ENCODE measurements at places on chromosomes 7 and 10.

DNA sequence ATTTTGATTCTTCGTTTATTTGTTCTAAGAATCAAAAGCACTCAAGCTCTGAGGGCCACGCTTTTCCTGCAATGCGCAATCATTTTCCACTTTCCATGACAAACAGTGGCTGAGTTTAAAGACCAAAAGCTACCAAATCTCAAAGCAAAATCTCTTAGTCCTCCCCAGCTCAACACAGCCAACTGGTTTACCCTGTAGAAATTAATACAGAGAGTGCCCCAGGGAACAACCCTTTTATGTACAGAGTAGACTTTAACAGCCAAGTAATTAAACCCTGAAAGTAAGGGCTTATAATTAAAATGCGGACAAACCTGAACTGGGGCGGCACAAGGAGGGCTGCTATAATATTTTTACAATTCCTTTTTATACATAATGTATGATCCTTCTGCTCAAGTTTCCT lies 53.2 kb downstream of the FAM53B start:
- ATAC-seq = no peak

GRCh38 chr10:3746634-3747033 lies 38.4 kb downstream of the KLF6 start:
- no peak for ATAC-seq

GRCh38 chr7:105402221-105403095 lies 13.7 kb upstream of the SRPK2 start:
- ATAC-seq = no peak

DNA sequence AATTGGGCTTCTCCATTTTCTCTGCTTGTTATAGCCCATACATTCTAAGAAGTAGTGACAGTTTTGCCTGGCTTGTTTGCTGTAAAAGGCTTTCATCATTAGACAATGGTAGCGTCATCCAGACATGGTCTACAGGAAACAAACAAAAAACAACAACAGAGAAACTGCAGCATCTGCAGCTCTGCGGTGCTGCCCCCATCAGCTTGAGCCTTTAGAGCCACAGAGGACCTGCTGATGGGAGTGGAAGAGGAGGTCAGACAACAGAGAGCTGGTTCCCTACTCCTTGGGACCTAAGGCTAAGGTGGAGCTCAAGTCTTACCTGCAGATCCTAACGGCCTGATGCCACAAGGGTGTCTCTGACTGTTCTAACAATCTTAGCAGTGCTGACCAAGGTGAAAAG lies 3.1 kb downstream of the INA start:
- ATAC-seq = no peak

GRCh38 chr7:42575171-42575570 lies 336.7 kb downstream of the C7orf25 start:
- ATAC-seq = no peak

GRCh38 chr10:97781618-97782331 lies 10.0 kb upstream of the SFRP5 start:
- ATAC-seq = peak; percentile 31

DNA sequence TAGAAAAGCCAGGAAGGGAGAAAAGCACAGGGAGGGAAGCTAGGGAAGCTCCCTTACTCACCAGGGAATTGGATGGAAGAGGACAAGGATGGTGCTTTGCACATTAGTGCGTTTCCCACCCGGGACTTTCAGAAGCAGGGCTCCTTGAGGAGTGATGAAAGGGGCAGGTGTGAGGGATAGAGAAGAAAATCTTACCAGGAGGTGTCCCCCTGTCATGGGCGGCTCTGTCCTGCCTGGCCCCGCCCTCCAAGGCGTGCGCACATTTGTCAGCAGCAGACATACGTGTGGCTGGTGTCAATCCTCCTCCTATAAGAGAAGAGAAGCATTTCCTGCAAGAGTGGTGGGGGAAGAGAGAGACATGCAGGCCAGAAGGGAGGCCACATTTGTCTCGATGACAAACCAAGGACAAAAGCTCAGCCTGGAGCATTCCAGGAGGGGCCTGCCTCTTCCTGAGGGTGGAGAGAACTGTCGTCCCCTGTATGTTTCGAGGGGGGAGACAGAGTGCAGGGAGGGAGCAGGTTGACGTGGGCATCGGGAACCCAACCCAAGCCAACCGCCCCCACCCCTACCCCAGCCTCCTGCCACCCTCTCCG lies 47.4 kb upstream of the COMTD1 start:
- ATAC-seq = no peak

DNA sequence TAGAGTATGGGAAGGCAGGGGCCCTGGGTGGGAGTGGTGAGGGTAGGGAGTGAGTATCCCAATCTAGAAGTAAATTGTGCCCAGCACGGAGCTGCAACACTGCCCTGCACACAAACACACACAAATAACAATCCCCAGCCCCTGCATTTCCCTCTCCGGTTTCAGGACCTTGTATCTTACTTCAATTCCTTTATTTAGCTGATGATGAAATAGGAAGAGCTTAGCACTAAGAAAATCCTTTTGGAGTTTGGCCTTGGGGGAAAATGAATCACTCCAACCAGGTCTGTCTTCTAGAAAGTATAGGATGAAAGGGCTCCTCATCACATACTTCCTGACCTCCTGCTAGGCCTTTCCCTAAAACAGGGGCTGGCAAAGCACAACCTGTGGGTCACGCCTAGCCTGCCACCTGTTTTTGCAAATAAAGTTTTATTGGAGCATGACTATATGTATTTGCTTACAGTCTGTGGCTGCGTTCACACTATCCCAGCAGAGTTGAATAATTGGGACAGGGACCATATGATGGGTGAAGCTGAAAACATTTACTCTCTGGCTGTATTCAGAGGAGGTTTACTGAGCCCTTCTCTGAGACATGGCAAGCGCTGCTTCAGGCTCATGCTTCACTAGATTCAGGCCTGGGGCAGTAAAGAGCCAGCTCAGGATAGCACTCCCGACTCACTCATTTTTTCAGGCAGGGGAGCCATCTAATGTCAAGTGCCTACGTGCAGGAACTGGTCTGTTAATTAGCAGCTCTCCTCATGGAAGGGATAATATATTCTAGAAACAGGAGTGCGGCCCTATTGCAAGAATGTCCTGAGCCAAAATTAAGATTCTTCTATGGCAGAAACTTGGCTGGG lies 111.0 kb downstream of the EGFR start:
- ATAC-seq = peak; percentile 7

DNA sequence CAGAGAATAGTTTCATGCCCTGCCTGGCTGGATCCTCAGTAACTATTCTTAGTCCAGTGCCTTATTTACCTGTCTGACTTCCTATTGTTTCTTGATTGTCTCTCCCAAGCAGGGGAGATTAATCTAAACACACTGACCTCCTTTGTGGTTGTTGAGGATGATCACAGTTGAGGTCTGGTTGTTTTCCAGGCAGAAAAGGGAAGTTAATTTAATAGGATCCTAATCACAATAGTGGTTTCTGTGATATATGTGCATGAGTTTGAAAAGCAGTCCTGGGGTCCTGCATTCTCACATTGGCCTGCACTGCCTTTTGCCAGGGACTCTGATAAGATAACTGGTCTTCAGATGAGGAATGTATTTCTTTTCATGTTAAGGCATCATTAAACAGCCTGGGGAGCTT lies 130.1 kb downstream of the SND1 start:
- peak; percentile 26 for ATAC-seq

DNA sequence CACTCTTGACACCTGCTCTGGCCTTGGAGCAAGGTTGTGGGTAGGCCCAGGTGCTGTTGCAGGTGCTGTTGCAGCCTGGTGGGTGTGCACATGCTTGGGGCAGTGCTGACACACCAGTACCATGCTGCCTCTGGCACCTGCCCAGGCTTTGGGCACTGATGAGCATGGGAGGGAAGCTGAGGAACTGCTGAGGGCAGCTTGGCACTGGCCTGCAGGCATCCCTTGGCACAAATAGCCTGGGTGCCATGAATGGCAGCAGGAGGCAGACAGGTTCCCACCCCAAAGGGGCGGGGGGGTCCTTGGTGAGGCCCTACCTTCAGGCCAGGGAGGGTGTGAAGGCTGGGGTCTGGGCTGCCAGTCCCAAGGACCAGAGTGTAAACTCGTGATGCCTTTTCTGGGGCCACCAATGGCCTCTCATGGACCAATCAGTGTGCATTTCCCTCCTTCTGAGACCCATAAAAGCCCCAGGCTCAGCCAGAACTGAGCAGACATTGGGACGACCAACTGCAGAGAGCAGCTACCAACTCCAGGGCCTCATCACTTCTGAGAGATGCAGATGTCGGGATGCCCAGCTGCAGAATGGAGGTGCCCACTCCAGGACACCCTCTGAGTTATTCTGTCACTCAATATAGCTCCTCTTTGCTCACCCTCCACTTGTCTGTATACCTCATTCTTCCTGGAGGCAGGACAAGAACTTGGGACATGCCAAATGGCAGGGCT lies 547.4 kb downstream of the ZWINT start:
- ATAC-seq = no peak

GRCh38 chr10:48818081-48818480 lies 121.6 kb downstream of the LRRC18 start:
- ATAC-seq = no peak

DNA sequence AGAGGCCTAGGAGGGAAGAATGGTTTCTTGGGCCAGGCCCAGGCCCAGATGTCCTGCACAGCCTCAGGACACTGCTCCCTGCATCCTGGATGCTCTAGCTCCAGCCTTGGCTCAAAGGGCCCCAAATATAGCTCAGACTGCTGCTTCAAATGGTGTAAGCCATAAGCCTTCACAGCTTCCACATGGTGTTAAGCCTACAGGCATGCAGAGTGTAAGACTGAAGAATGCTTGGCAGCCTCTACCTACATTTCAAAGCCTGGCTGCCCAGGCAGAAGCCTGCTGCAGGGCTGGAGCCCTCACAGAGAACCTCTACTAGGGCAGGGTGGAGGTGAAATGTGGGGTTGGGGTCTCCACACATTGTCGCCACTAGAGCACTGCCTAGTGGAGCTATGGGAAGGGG lies 118.1 kb downstream of the TPK1 start:
- no peak for ATAC-seq

DNA sequence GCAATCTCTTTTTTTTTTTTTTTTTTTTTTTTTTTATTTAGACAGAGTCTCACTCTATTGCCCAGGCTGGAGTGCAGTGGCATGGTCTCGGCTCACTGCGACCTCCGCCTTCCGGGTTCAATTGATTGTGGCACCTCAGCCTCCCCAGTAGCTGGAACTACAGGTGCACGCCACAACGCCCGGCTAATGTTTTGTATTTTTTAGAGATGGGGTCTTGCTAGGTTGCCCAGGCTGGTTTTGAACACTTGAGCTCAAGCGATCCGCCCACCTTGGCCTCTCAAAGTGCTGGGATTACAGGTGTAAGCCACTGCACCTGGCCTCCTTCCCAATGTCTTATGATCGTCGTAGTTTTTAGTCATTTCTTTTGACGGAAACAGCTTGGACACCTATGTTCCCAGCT lies 6.6 kb upstream of the ZNF853 start:
- no peak for ATAC-seq

DNA sequence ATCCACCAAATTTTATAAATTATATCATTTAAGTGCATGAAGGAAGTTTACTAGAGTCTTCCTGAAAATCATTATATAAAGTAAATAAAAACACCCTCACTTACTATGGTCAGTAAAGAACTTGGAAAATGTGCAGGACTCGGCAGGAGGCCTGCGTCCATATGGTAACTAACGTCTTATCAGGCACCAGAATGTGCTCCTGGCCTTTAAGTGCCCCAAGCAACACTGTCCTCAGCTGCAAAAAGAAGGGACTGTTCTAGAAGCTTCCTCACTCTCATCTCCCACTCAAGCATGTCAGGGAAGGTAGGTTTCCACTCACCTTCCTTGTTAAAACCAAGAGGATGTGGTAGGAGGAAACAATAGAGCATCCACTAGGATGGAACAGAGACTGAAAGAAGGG lies 11.3 kb downstream of the SFMBT2 start:
- no peak for ATAC-seq

DNA sequence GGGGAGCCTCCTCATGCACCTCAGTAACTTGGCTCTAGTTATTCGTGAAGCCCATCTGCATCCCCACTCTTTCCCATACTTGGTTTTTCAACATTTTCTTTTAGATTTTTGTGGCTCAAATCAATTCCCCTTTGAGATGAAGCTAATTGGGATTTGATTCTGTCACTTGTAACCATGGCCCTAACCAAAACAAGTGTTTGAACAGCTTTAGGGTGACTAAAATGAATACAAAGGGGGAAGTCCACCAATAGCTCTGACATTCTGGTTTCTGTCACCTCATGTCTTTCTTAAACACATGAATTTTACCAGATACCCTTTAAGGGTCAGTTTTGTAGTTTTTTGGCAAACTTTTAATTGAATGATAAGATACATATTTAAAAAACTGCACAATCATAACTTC lies 87.0 kb downstream of the PCGF5 start:
- ATAC-seq = no peak

- ATAC-seq = peak; percentile 75
Observed at GRCh38 chr7:80900583-80901576, 18.0 kb downstream of the SEMA3C start.

DNA sequence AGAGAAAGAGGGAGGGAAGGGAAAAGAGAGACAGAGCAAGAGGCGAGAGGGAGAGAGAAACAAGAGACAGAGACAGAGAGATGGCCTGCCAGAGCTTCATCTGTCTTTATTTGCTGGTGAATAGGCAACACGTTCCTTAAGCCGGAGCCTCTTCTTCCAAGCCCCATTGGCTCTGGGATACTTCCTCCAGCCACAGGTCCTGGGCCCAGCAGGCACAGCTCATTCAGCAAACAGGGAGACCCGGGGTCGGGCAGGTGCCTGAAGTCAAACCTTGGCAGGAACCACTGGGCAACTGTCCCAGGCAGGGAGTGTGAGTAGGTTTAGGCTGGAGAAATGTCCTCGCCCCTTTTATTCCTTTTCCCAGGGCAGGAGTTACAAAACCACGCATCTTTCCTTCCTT lies 68.2 kb downstream of the MYL10 start:
- ATAC-seq = no peak

- no peak for ATAC-seq
Observed at GRCh38 chr7:37047260-37047659, 323.0 kb upstream of the AOAH start.

- ATAC-seq = no peak
Observed at GRCh38 chr10:22570733-22571430, 143.5 kb downstream of the PIP4K2A start.

GRCh38 chr7:107694386-107694785 lies 33.8 kb downstream of the SLC26A4 start:
- no peak for ATAC-seq

DNA sequence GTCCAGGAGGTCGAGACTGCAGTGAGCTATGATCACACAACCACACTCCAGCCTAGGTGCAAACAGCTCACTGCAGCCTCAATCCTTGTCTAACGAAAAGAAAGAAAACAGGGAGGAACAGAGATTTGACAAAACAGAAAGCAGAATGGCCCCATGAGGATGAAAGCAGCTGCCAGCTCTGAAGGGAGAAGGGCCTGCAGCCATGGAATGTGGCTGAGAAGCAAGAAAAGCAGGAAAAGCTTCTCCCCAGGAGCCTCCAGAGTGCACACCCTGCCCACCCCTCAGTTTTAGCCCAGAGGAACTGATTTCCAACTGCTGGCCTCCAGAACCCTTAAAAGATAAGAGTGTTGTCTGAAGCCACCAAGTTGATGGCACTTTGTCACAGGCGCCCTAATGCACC lies 13.0 kb downstream of the ESYT2 start:
- no peak for ATAC-seq

- ATAC-seq = peak; percentile 9
Observed at GRCh38 chr7:3438352-3438751, 137.3 kb downstream of the SDK1 start.

GRCh38 chr10:114876602-114877300 lies 55.2 kb downstream of the FHIP2A start:
- peak; percentile 94 for ATAC-seq

- ATAC-seq = no peak
Observed at GRCh38 chr7:45173596-45174327, 16.2 kb downstream of the RAMP3 start.

- no peak for ATAC-seq
Observed at GRCh38 chr10:86163522-86164173, 202.9 kb downstream of the GRID1 start.

GRCh38 chr10:58775960-58776567 lies 263.4 kb downstream of the BICC1 start:
- peak; percentile 75 for ATAC-seq

Data from SK-N-SH treated with all-trans-retinoic acid at 6 μM for 48 hours (cell line).